Activated CD4-positive, CD25-positive, alpha-beta regulatory T cell (primary cell): ENCODE measurements at places on chromosomes 11 and 22.

- DNase-seq = no peak
Measured at GRCh38 chr11:103202048-103202651, 92.9 kb downstream of the DYNC2H1 start.

- no peak for DNase-seq
Measured at GRCh38 chr11:57764972-57765371, 3.4 kb downstream of the CTNND1 start.

- peak; percentile 40 for DNase-seq
Measured at GRCh38 chr11:65424205-65425104, 1.9 kb downstream of the NEAT1 start.

GRCh38 chr11:66556086-66556485, 9.4 kb downstream of the ACTN3 start:
- DNase-seq = no peak

DNA sequence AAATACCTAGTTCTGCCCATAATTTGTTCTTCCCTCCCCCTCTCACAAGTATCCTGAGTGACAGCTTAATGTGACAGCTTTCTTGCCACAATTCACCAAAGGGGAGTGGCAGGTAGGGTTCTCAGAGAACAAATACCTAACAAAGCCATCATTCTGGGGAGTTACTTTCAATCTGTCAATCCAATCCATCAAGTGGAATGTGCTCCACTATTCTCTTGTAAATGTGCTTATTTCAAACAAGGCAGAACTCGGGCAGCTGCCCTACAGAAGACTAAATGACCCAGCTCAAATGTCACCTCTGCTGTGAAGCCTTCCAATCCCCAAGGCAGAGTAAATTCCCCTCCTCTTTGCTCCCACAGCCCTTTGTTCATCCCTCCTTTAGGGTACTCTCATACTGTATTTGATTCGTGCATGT, 27.8 kb downstream of the LGR4 start:
- DNase-seq = no peak

GRCh38 chr22:36409056-36409455, 21.3 kb upstream of the MYH9 start:
- DNase-seq = no peak

GRCh38 chr11:15453211-15453765, 338.6 kb downstream of the INSC start:
- DNase-seq = no peak

- DNase-seq = no peak
Measured at GRCh38 chr22:43625242-43625641, 186.9 kb downstream of the EFCAB6 start.

GRCh38 chr11:112167145-112167544, at the start of gene TEX12:
Gene TEX12 (plus strand): TSS chr11:112167372. CDS start chr11:112169269, 1,897 bp downstream.
- no peak for DNase-seq

GRCh38 chr11:86421946-86422345, 47.3 kb downstream of the CCDC81 start:
- no peak for DNase-seq

DNA sequence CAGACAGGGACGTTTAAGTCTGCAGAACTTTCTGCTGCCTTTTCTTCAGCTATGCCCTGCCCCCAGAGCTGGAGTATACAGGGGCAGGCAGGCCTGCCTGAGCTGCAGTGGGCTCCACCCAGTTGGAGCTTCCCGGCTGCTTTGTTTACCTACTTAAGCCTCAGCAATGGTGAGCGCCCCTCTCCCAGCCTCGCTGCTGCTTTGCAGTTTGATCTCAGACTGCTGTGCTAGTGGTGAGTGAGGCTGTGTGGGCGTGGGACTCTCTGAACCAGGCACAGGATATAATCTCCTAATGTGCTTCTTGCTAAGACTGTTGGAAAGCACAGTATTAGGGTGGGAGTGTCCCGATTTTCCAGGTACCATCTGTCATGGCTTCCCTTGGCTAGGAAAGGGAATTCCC, 38.5 kb downstream of the NELL1 start:
- no peak for DNase-seq

DNA sequence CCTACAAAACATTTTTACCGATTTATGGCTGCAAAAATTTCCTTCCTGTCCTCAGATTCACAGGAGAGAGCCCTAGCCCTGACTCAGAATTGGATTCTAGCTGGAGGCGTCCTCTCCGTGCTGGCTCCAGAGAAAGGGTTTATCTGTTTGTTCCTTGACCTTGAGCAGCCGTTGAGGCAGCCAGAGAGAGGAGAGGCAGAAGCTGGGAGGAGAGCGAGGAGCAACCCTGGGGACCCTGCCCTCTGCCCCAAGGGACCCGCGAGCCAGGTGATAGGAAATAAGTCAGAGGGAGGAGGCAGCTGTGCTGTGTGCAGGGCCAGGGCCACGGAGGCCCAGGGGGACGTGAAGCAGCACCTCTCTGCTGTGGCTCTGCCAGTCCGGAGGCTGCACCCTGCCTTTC, 75.6 kb downstream of the IGLL1 start:
- DNase-seq = no peak

- DNase-seq = no peak
Measured at GRCh38 chr22:37273126-37273845, 9.0 kb upstream of the CYTH4 start.

- no peak for DNase-seq
Measured at GRCh38 chr11:34243600-34244464, 114.0 kb downstream of the ABTB2 start.

DNA sequence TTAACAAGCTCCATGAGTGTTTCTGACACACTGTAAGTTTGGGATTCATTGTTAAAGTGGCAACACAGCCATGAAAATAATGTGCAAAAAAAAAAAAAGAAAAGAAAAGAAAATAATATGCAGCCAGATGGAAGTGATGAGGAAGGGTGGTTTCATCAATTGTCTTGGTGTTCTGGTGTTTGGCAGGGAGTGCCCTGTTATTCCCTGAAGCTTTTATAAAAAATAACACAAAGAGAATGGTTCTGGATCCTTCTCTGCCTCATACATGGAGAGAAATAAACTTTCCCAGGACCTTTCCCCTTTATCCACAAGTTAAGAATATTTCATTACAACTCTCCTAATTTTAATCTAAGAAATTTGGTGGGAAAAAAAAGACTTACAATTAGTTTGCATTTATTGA, 16.7 kb downstream of the AMOTL1 start:
- DNase-seq = no peak

GRCh38 chr11:77094841-77095365, 7.7 kb upstream of the OMP start:
- DNase-seq = no peak

DNA sequence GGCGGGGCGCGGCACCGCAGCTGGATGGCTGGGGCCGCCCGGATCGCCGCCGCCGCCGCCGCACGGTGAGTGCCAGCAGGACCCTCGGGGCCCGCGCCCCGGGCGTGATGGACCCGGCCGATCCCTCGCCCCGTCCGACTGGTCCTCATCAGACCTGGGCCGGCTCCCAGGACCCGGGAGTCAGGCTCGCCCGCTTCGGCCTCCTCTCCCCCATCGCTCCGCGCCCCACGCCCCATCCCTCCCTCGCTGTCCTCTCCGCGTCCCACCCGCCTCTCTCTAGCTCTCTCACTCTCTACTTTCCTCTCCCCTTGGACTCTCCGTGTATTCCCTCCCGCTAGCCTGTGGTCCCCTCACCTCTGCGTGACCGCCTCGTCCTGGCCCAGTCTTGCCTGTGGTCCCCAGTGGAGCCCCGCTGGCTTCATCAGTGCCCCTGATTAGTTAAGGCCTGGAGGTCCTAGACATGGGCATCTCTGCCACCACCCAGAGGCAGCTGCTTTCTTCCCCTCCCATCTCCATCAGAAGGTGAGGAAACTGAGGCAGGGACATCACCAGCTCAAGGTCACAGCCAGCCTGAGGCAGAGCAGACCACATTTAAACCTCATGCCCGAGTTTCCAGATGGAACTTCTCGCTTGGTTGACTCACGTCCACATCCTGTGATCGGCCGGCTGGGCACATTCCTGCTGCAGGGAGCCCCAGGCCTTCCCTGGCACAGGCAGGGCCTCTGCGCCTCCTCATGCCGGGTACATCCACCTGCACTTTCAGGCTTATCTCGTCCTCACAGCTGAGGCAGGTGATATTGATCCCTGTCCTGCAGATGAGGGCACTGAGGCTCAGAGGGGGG, 429 bp downstream of the SLC39A13 start:
- DNase-seq = no peak

- DNase-seq = no peak
Measured at GRCh38 chr22:43183496-43184277, 3.2 kb downstream of the TTLL12 start.

- DNase-seq = no peak
Measured at GRCh38 chr11:63511048-63511748, 5.3 kb downstream of the LGALS12 start.

DNA sequence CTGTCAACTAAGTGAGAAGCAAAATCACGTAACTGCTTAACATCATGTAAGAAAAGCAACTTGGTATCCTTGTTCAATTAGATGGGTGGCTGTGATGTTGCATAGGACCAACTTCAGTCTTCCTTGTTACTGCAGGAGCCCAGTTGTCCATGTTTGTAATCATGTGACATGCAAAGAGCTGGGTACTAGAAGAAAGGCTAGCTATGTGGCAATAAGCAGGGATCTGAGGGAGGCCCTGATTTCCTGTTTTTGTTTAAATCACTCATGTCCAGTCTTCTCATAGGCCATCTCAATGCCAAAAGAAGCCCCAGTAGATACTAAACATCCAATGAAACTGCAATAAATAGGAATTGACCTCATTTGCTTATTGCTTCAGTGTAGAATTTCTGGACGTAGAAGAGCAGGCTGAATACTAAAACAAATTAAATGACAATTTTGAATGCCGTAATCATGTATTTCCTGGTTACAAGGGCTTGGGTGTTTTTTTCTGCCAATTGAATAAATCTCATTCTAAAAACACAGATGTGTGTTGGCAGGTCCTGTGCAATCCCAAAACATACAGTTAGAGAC, 140.8 kb upstream of the ARHGAP20 start:
- DNase-seq = no peak

- DNase-seq = no peak
Measured at GRCh38 chr11:5923427-5923776, 18.6 kb upstream of the OR56A3 start.

DNA sequence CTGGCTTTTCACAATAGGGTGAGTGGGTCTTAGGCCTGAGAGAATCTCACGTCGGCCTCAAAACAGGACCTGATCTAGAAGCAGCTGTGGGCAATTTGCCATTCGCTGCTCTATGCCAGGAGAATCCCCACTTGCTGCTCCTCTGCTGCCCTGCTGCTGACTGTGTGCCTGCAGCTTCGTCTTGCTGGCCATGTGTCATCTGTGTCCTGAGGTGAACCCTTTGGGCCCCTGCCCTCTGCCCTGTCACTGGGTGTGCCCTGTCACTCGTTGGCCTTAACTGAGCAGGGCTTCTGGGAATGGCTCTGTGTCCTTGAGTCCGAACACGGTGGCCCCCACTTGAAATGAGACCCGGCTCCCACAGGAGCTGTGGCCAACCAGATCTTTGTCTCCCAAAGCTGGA, 6.2 kb downstream of the NAA40 start:
- no peak for DNase-seq

DNA sequence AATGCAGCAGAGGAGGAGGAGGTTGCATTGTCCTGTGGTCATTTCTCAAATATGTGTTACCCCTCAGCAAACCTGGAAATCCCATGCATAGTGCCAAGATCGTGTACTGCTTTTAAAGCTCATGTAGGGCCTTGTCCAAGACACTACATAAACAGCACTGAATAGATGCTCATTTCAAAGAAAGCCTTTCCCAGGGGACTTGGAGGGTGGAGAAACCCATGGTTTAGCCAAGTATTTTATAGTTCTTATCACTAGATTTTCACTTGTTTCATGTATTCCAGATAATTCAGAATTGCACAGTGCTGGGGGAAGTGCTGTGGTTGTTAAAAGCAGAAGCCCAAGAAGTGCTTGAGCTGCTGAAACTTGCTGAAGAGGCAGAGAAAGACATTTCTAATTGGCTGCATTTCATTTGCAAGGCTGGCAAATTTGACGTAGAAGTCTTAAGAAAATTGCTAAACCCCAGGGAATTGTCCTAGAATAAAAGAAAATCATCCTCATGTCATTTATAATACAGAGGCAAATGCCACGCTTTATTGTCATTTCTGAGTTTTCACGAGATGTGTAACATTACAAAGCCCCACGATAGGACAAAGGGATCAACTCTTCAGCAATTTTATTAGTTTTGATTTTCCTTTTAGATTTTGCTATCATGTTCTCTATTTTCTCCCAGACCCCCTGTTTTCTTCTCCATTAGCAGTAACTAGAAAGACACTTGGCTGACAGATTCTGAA, 20.1 kb downstream of the CSRP3 start:
- DNase-seq = no peak

- DNase-seq = no peak
Measured at GRCh38 chr11:87778357-87778756, 396.9 kb downstream of the RAB38 start.

GRCh38 chr11:69538854-69539253, 57.4 kb downstream of the LINC01488 start:
- DNase-seq = no peak

- no peak for DNase-seq
Measured at GRCh38 chr22:29044657-29045176, 16.9 kb downstream of the C22orf31 start.

DNA sequence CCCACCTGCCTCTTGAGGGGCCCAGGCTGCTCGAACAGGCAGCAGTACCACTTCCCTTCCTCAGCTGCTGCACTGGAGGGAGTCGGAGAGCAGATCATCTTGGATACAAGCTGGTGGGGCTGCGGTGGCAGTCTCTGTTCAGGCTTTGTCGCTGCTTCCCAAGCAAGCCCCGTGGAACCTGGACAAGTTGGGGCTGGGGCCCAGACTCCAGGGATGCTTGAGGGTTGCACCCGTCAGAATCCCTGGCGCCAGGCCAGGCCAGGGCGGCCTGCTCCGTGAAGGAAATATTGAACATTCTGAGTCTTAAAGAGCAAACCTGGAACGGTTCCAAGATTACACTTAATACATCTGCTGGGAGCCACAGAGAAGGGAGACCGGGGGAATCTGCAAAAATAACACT, 310.1 kb upstream of the SORL1-AS1 start:
- no peak for DNase-seq

- no peak for DNase-seq
Measured at GRCh38 chr11:119417726-119418540, 5.0 kb downstream of the THY1 start.

DNA sequence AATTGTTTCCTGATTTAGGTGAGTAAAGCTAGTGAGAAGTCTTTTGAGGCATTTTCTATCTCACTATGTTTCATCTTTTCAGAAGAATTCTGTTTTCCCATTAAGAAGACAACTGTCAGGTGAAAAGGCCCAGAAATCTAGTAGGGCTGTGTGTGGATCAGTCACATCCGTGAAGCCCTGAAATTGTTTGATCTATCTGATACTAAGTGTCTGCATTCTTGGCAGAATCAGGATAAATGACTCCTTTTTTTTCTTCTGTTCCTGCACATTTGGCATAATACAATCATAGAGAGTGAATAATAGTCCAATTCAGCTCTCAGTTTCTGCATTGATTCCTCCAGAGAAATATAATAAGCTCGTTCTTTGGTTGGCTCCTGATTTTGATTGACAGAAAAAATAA, 208.3 kb downstream of the NAV2 start:
- no peak for DNase-seq

DNA sequence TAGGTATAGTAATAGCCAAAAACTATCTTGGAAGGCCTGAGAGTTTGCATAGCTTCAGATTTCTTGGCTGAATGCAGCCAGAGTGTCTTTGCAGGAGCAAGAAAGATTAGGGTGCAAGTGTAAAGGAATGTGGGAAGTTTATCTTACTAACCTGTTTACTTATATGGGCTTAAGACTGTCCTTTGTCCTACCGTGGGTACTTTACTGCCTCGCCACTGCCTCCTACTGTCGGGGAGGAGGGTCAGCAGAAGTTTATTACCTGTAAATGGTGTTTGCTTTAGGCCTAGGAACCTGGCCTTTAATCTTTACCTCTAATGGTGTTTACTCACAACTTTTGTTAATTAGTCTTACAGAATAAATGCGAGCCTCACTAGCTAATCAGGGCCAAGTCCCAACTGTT, 633.8 kb downstream of the DLG2 start:
- no peak for DNase-seq
